ENCODE measurements at places on chromosomes 1 and 21. TPM values are rescaled to one million over a fixed set of nuclear protein-coding genes. Genes with fewer than 3 reads are reported as not detected.
A peak's percentile ranks its signal among the peaks of the same experiment; 100 is the strongest.

DNA sequence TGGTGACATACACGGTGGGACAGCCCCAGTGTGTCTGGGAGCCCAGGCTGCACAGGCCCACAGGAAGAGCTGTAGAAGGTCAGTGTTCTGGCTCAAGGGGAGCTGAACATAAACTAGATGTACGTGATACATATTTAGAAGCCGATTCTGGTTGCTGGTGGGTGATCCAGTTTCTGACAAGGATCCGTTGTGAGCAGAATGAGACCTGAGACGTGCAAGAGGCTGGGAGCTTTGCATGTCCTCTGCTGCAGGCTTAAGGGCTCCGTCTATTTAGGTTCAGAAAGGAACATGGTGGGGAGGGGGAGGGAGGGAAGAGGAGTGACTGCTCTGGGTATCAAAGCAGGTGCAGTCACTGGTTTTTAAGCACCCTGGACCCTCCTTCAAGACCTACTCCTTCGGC lies 18.6 kb downstream of the LRRC38 start:
- no peak for DNase-seq

- no peak for DNase-seq
Observed at GRCh38 chr1:201072149-201072548, 40.1 kb downstream of the CACNA1S start.

DNA sequence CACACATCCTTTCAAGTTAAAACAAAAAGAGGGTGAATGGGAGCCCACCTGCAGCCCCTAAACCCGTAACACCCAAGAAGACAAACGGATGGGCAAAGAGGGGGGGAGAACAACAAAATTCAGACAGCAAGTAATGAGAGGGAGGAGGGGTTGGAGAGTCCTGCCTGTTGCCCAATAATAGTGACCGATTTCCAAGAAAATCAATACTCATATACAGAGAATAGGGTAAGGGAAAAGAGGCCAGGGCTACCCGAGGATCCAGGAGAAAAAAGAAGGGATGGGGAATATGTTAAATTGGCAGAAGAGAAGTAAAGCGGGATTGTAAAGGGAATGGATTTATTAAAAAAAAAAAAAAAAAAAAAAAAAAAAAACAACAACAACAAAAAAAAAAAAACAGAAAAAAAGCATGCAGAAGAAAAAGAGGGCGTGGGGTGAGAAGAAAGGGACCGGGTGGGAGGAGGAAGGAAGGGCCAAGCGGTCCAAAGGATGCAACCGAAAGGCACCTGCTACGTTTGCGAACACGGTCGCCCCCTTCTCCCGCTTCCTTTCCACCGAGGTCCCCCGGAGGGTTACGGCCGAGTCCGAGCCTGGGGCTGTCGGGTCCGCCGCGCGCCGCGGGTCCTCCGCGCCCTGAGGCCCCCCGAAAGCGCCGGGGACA lies 930 bp downstream of the SLC30A10 start:
- no peak for DNase-seq

Gene RAVER2
- 10.7 TPM for polyA plus RNA-seq

- DNase-seq = no peak
Observed at GRCh38 chr1:163410073-163410999, 88.6 kb downstream of the NUF2 start.

GRCh38 chr1:93702111-93702827 lies 20.6 kb upstream of the BCAR3 start:
- DNase-seq = no peak

DNA sequence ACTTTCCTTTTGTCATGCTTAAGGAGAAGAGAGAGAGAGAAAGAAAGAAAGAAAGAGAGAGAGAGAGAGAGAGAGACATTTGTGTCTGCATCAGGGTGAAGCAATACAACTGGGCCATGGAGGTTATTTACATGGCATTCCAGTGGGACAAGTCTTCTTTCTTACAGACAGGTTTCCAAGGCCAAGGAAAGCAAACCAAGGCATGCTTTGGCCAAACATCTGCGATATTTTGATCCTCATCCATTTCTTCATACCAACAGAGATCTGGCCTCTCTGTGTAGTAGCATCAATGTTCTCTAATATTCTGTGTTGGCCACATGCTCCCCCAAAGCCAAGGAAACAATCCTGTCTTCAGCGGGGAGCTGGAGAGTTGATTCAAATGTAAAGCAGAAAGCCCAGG lies 292.1 kb downstream of the SETD4 start:
- DNase-seq = no peak

DNA sequence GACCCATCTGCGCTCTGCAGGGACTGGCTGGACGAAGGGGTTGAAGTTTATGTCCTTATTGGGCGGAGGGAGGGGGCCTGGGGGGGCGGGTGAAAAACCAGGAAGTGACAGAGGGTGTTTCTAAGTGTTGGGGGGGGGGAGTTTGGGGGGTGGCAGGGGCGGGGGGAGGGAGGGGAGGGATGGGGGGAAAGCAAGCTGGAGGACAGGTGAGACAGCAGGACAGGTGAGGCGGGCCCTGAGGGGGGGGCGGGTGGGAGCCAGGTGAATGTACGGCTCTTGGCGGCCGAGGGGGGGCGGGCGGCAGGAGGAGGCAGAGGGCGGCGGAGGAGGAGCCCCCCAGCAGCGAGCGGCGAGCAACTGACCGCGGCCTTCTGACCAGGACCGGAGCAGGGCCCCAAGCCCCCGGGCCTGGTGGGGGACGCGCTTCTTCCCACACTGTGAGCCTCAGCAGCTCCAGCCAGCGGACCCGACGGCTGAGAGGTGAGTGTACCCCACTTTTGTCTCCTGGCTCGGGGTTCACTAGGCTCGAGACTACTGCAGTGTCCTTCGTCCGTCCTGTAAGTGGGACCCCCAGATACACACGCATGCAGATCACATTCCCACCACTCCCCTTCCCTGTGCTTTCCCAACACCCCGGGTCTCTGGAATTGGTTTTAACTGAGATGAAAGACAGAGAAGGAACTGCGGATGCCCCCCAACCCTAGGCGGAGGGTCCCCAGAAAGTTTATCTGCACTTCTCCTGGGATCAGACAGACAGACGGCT lies at the start of gene ZBTB7B:
ZBTB7B (plus strand) TSS at position 339 of the 763 bp plus-strand sequence. CDS start 11,859 bp downstream, outside the sequence.
- DNase-seq = peak; percentile 66

- no peak for DNase-seq
Observed at GRCh38 chr1:175878775-175879174, 135.4 kb upstream of the TNR start.

Gene CACNA1E
- 0.01 TPM for polyA plus RNA-seq

GRCh38 chr1:44808063-44808937 lies at the start of gene BTBD19:
TSS of gene BTBD19 (plus strand) at chr1:44808523. CDS start at chr1:44808821, 298 bp downstream.
- DNase-seq = peak; percentile 93

GRCh38 chr1:245298781-245299180 lies 144.0 kb downstream of the KIF26B start:
- DNase-seq = no peak

Data from ovary (tissue), 10 donors.